Occipital lobe (tissue), 3 donors: ENCODE measurements at places on chromosomes 2 and 18. TPM values are rescaled to one million over a fixed set of nuclear protein-coding genes. Genes with fewer than 3 reads are reported as not detected.

- no peak for DNase-seq
Observed at GRCh38 chr2:181334158-181334826, 122.9 kb upstream of the ITGA4 start.

DNA sequence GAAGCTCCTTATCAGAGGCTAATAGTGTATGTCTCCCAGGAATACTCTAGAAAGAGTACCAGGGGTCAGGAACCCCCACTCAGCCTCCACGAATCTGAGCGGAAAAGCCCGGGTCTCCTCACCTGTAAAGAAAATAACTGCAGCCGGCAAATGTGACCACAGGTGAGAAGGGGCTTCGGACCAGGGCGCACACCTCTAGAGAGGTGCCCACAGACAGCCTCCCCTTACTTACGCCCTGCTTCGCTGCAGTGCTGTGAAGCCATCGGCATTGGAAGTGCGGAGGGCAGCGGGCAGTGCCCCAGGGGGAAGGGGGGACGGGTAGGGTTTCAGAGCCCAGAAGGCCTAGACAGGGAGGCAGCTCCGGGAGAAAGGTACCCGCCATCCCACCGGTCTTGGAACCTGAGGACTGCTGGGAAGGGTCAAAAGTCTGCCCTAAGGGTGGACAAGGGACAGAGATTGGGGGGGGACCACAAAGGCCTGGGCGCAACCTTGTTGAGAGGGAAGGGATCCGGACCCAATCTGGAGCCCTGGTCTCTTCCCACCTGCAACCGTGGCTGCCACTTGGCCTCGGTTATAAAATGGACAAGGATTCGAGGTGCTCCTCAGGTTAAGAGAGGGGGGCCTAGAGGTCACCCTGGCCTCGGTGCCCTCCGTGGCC is 642 bp upstream of the STEAP3 start:
- DNase-seq, result no peak

DNA sequence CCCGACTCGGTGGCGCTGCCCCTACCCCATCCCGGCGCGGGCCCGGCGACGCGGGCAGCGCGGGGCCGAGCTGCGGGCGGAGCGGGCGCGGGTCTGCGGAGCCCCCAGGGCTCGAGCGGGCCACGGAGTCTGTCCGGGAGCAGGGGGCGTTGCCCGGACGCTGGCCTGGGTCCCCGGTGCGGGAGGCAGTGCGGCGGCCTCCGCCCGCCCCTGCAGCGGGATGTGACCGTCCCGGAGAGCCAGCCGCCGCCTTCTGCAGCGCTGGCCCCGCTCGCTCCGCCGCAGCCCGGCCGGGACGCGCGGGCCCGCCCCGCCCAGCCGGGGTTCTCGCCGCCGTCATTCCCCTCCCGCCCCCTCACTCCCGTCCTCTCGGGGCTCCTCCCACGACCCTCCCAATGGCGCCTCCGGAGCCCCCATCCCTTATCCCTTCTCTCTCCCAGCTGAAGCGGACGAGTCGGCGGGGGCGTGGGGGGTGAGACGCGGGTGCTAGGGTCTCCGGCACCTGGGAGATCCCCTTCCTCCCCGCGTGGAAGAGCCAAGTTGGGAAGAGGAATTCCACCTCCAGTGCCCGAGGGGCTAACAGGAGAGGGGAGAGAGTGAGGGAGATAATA is at the start of gene FNDC4:
Gene FNDC4 (minus strand): TSS at position 257 of the 611 bp plus-strand sequence. CDS start 521 bp downstream, outside the sequence.
- peak; percentile 12 for DNase-seq

GRCh38 chr18:32769586-32770053 is 3.2 kb downstream of the KLHL14 start:
- DNase-seq, result no peak

- no peak for DNase-seq
Observed at GRCh38 chr2:110897966-110898365, 165.6 kb downstream of the ACOXL start.

GRCh38 chr2:9690716-9691498 is 60.1 kb upstream of the YWHAQ start:
- no peak for DNase-seq

DNA sequence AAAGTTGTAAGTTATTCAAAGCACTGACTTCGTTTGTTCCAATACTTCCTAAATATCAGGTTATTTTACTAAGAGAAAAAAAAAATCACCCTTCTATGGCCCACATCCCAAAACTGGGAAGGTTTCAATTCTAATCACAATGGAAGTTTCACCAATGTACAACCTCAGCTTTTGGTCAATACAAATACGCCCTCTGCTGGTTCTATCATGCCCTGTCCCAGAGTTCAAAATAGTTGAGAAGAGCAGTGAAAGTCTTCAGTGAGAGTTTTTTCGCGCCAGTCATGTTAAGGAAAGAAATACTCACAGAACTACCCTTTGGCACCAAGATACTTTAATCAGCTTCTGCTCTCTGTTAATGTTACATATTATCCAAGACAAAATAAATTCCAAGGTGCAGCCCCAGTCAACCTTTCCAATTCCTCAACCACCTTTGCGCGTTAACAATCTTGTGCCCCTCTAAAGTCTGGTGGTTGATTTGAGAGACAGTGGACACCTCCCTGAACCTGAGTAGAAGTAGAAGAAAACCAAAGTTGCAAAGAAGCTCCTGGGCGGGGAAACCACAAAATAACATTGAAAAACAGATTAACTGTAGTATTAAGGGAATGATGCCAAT is 59.9 kb downstream of the SUMO1 start:
- DNase-seq, result no peak

DNA sequence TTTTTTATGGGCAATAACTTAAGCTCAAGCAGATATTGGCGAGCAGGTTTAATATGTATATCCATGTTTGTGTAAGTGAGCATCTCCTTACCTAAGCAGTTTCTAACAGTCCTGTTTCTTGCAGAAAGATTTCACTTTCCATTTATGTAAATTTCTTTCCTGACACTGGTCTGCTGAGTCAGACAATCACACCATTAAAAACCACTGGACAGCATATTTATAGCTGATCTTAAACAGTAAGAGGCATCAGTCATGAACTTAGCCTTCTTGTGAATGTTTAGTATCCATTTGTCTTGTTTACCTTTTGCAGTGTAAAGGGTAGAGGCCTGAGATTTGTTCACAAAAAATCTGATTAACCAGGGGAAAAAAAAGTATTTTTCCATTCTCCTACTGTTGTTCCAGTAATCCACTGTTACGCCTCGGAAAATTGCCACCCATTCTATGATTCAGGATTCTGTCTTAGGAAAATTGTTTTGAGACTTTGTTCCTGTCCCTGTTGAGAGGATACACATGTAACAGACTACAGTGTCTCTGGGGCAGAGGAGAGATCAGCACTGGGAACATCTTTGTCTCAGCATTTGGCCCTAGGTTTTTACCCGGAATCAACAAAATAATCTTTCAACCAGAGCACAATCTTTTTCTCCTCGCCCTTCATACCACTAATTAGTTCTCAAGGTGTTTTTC is 521.0 kb upstream of the NRP2 start:
- DNase-seq, result no peak

- DNase-seq, result no peak
Observed at GRCh38 chr2:70663411-70663810, 104.6 kb downstream of the ADD2 start.

- DNase-seq, result no peak
Observed at GRCh38 chr2:172098287-172098649, 4.4 kb downstream of the DLX2 start.

The ABCG5 gene
- total RNA-seq, result under 0.01 TPM

The UNC80 gene
- 12.3 TPM for total RNA-seq

The LAMA1 gene
- total RNA-seq, result 15.1 TPM

The KLHL14 gene
- 20.3 TPM for total RNA-seq

The TCF23 gene
- not detected for total RNA-seq

The MLPH gene
- total RNA-seq, result 0.94 TPM

The SMAD4 gene
- total RNA-seq, result 80.2 TPM
